ENCODE measurements at places on chromosomes 4 and X.
A peak's percentile ranks its signal among the peaks of the same experiment; 100 is the strongest.

GRCh38 chr4:25870081-25870480, 7.3 kb upstream of the SEL1L3 start:
- no peak for DNase-seq

GRCh38 chr4:38780833-38781484, 1.8 kb downstream of the TLR10 start:
- no peak for DNase-seq

DNA sequence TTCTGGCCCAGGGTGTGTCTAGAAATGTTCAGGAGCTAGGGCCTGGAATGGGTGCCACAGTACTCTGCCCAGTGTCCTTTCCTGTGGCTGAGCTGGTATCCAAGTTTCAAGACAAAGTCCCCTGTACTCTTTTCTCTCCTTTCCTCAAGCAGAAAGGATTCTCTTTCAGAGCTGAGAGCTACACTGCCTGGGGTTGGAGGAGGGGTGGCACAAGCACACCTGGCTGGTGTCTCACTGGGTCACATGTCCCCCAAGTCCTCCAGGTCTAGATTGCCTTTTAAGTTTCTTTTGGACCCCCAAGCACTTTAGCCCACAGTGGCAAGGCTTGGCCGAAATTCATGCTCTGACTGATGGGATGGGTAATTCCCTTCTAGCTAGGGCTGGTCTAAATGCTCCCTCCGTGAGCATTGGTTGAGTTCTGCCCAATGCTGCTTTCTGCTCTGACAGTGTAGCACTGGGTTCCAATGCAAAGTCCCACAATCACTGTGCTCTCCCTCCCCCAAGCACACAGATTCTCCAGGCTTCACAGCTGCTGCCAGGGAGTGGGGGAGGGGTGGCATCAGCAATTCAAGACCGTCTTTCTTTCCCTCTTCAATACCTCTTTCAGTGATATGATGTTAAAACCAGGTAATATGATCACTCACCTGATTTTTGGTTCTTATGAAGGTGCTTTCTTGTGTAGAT, 47.8 kb downstream of the BEX3 start:
- no peak for DNase-seq

GRCh38 chr4:52643785-52644244, 15.3 kb downstream of the USP46 start:
- no peak for DNase-seq

GRCh38 chr4:124104101-124104500, 608.4 kb downstream of the ANKRD50 start:
- no peak for DNase-seq

DNA sequence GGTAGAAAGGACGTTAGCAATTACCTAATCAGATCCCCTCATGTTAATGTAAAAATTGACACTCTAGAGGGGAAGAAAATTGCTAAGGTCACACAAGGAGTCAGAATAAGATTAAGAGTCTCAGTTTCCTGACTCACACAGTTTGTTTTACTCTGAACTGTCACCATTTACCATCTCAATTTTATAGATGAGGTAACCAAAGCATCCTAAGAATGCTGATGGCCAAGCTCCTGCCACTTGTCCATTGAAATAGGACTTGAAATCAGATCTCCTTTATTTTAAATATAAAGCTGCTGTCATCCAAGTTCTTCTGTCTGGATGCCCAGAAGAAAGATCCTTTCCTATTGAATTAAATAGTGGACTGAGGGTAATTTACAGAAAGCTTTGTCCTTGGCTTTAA, 114.8 kb upstream of the VAMP7 start:
- no peak for DNase-seq

DNA sequence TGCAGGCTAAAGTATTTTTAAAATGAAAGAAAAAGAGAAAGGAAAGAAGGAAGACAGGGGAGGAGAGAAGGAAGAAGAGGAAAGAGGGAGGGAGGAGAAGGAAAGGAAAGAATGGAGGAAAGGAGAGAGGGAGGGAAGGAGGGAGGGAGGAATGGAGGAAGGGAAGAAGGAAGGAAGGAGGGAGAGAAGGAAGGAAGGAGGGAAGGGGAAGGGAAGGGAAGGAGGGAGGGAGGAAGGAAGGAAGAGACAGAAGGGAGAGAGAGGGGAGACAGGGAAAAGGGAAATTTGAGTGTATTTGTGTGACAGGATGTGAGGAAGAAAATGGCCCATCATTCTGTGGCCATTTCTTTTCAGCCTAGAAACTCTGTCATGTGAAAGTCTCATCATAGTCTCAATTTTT, 14.9 kb upstream of the PLAC1 start:
- no peak for DNase-seq

GRCh38 chr4:39608451-39608850, 30.2 kb downstream of the SMIM14 start:
- no peak for DNase-seq

GRCh38 chr4:53240573-53240972, 125.3 kb downstream of the SCFD2 start:
- no peak for DNase-seq

DNA sequence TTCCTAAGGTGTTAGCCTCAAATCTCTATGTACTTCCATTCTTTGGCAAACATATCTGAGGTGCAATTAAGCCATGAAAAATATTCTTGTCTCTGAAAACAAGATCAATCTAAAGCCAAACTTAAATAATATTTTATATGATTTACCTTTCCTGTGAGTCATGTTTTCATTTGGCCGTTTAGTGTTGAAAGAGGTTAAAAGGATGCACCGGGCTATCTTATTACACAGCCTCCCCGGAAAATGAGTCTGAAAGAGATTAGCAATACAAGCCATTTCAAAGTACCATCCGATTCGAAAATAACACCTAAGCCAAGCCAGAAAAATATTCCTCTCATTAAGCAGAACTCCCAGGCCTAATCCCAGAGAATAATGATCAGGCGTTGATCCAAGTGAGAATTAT, 161.5 kb upstream of the EPHA5 start:
- no peak for DNase-seq

- DNase-seq: no peak
Measured at GRCh38 chr4:163748449-163748848, 254.0 kb downstream of the TMA16 start.

DNA sequence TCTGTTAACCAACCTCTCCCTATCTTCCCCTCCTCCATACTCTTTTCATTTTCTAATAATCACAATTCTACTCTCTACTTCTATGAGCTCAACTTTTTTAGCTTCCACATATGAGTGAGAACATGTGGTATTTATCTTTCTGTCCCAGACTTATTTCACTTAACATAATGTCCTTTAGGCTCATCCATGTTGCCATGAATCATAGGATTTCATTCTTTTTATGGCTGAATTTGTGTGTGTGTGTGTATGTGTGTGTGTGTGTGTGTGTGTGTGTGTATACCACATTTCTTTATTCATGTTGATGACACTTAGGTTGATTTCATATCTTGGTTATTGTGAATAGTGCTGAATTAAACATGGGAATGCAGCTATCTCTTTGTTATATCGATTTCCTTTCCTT, 37.4 kb downstream of the RUFY3 start:
- DNase-seq: no peak

- no peak for DNase-seq
Measured at GRCh38 chr4:58553679-58554078, 1443.5 kb upstream of the IGFBP7 start.

- no peak for DNase-seq
Measured at GRCh38 chr4:159107203-159107925, 4.5 kb downstream of the RAPGEF2 start.

- no peak for DNase-seq
Measured at GRCh38 chr4:107283587-107284559, 247.8 kb upstream of the DKK2 start.

- no peak for DNase-seq
Measured at GRCh38 chr4:102792361-102792936, 31.7 kb upstream of the MANBA start.

- DNase-seq: peak; percentile 47
Measured at GRCh38 chrX:154019633-154020528, at the start of gene IRAK1. Gene IRAK1, minus strand, starts transcription at chrX:154019902. Its CDS starts 90 bp downstream, at chrX:154019812.

- DNase-seq: no peak
Measured at GRCh38 chrX:66863721-66864120, 224.8 kb upstream of the EDA2R start.

- no peak for DNase-seq
Measured at GRCh38 chr4:89579771-89580170, 257.2 kb downstream of the SNCA start.

DNA sequence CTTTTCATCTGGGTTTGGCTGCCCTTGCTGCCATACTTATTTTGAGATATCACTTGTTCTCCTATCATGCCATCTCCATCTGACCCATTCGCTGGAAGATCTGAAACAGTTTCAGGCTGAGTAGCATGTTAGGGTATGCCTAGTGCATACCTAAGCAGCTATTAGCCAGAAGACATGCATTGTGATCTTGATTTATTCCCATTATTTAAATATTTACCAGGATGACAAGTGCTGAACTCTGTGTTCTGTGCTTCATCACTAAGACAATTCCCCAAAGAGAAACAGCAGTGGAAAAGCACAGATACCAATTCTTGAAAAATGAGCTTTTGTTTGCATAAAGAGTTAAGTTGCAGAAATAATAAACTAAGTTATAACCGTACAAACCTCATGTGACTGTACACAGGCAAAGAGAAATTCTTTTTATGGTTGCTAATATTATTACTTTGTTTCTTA, 271.0 kb upstream of the ARSJ start:
- DNase-seq: no peak

DNA sequence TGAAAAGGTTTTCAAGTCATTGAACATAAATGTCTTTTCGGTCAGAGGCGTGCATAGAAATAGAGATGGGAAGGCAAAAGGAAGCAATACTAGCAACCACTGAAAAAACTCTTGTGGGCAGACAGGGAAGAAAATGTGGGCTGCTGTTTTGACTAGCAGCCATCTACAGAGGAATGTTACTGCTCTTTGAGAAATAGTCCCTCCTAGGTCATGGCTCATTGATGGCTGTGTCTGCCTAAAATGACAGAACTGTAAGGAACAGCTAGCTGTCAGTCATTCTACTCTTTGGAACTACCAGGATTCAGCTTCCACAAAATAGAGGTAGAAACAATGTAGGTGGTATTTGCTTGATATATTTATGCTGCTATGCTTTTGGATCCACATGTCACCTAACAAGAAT, 26.9 kb upstream of the TMPRSS11B start:
- no peak for DNase-seq

DNA sequence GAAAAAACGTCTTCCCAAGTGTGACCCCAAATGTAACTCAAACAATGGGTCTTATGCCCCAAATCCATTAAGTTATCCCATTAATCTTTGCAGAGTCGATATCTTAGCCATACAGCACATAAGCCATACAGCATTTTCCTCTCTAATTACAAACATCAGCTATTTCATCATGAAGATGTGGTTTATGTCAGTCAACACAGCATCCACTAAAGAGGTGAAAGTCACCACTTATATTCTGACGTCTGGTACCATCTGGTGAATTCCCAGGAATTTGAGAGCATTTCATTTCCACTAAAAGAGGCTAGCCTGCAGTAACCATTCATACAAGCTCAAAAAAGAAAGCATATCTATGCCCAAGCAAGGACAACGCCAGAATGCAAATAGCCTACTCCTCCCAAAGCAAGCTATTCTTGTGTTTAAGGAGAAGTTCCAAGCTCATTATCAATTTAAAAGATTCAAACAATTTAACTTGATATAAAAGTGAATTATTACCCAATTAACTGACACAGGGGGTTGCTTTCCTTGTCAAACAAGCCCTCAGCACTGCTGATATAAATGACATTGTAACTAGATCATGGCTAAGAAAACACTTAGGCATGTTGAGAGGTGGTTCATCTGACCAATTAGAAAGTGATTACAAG, 203.3 kb downstream of the ANTXR2 start:
- DNase-seq: no peak

GRCh38 chrX:23656684-23657083, 10.6 kb upstream of the PRDX4 start:
- DNase-seq: no peak

DNA sequence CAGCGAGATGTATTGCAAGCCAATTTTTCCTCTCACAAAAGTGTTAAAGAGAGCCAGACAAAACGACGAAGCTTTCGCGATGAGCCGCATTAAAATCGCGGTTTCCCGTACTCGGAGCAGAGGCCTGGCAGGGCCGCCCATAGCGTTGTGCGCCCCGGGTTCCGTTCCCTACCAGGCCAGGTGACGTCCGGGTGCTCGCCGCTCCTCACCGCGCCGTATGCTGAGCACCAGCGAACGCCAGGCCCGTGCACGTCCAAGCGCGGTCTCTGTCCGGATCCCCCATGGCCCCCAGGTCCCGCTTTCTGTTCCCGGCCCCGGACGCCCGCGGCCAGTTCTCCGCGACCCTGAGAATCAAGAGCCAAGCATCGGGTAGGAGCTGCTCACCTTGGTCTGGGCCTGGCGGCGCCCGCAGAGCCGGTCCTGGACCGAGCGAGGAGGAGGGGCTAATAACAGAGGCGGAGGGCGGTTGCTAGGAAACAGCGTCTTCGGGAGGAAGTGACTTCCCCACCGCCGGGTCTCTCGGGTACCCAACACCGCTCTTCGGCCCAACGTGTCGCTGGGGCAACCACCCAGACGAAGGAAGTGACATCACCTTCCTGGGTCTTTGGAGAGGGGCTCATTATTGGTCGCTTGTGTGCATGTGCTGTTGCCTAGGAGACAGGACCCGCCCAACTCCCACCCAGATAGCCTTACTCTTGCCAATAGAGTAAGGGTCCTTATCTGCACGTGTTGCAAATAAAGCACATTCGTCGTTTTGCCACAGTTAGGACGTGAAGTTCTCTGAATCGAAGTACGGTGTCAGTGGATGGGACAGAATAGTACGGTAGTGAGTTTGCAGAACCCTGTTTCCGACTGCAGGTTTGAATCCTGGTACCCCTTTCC, at the start of gene MAP9:
TSS of gene MAP9 (minus strand) at position 579 of the 882 bp plus-strand sequence. CDS start 1,115 bp downstream, outside the sequence.
- peak; percentile 96 for DNase-seq

GRCh38 chr4:153652051-153652784, 31.9 kb upstream of the TLR2 start:
- no peak for DNase-seq

GRCh38 chr4:163568843-163569242, 74.4 kb downstream of the TMA16 start:
- no peak for DNase-seq

DNA sequence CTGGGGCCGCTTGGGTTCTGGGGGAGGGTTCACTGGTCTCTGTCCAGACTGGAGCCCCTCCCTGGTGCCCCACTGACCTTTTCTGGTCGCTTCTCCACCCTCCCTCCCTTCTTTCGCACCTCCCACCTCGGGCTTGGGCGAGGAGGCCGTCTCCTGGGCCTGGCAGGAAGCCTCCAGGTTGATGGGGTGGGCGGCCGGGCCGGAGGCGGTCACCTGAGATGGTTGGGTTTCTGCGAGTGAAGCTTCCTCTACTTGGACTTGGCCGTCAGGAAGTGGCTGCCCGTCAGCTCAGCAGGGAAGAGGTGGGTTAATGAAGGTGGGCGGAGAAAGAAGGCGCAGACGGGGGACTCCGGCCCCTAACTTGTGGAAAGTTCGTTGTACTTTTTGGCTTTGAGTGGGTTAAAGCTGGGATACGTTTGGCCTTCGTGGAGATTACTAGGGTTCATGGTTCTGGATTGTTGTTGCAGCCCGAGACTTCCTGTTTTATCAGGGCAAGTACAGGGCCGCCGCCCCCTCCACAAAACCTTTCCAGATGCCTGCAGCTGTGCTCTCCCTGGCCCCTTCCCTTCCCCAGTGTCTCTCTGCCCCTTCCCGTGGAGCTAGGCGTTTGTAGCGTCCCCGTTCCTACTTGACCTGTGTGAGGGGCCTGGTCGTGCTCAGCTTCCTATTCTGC, 1.2 kb downstream of the AKAP17A start:
- no peak for DNase-seq

- no peak for DNase-seq
Measured at GRCh38 chr4:81845761-81846160, 374.1 kb upstream of the RASGEF1B start.

- DNase-seq: no peak
Measured at GRCh38 chr4:88879991-88880390, 177.0 kb downstream of the FAM13A start.

Data from NCI-H345 (cell line).